ENCODE measurements at places on chromosomes 12 and 14.

DNA sequence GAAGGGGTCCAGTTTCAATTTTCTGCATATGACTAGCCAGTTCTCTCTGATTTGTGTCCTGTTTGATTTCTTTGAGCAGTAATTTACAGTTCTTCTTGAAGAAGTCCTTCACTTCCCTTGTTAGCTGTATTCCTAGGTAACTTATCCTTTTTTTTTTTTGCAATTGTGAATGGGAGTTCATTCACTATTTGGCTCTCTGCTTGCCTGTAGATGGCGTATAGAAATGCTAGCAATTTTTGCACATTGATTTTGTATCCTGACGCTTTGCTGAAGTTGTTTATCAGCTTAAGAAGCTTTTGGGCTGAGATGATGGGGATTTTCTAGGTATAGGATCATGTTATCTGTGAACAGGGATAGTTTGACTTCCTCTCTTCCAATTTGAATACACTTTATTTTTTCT, 77.6 kb upstream of the NID2 start:
- no peak for DNase-seq

- no peak for DNase-seq
These were observed 165.9 kb upstream of the OTX2 start for GRCh38 chr14:56976211-56976610.

DNA sequence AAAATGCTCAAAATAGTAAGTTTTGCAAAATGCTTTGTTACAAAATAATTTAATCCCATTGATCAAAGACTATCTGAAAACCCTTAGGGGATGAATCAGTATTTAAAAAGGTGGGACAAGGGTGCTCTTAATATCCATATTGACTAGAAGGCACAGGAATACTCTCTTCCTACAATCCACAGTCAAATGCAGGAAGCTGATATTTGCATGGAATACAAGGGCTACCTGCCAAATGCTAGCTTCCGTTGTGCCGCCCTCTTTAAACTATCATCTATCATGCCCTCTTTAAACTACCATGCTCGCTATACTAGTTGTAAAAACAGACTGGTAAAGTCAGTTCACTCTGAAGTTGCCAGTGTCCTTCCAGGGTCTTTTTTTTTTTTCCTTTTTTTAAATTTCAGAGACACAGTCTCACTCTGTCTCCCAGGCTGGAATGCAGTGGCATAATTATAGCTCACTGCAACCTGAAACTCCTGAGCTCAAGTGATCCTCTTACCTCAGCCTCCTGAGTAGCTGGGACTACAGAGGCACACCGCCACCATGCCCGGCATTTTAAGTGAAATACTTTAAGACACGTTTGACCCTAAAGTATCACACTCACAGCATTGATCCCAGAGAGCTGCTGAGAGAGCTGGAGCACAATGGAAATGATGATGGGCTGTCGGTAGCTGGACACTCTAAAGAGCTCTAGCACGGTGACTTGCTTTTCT, 6.7 kb downstream of the SLC2A3 start:
- no peak for DNase-seq

- DNase-seq: no peak
These were observed 807.8 kb downstream of the AACS start for GRCh38 chr12:125873016-125873415.

DNA sequence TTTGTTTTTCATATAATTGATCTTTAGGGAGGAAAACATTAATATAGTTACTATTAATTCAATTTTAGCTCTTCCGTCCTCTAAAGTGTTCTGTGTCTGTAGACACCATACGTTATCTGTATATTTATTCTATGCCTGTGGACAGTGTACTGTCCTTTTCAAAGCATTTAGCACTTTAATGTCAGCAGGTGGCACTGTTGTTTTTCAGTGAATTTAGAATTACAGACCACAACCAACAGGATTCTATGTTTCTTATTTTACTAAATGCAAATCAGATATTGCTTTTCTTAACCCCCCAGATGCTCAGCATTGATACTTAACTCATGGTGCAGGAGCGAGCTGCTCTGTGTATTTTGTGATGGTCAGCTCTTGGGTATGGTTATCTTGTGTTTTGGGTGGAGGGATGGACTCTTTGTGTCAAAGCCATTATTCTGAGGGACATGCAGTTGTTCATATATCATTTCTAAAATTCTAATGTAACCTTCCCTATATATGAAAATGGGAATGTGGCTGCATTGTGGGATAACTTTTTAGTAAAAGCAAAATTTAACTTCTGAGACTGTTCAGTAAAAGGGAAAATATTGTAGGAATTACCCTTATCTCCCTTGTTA, 65.2 kb downstream of the PAPOLA start:
- no peak for DNase-seq

GRCh38 chr12:130873106-130873795, 1.4 kb downstream of the RAN start:
- DNase-seq: no peak

DNA sequence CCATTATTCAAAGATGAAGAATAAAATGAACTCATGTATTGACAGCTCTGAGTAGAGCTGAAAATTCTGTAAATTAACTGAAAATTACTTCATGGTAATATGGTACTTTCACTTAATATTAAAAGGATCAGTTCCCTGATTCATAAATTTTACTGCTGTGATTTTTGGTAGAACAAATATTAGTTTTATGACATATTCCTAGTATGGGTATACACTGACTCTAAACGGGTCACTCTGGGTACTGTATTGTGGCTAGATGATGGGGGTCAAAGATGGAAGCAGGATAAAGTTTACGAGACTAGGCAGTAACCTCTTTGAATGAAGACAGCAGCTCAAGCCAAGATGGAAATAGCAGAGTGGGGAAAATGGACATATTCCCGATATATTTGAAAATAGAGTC, 135.5 kb downstream of the NUAK1 start:
- no peak for DNase-seq

DNA sequence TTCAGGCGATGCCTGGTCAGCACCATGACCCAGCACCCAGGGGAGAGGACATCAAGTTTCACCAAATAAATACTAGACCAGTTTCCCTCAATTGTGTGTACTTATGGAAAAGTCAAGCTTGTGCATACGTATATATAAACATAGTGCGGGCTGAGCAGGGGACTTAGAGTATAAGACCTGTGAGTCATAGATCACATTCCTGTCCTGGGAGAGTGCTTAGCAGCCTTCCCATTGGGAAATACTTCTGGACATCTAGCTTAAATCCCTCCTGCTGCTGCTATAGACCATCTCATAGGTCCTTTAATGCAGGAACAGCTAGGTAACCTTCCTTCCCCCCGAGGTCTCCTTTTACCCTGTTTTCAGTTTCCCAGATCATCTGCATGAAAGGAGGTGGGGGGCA, 51.9 kb downstream of the PRMT8 start:
- DNase-seq: no peak

GRCh38 chr12:12683725-12684124, 12.3 kb downstream of the GPR19 start:
- DNase-seq: no peak

DNA sequence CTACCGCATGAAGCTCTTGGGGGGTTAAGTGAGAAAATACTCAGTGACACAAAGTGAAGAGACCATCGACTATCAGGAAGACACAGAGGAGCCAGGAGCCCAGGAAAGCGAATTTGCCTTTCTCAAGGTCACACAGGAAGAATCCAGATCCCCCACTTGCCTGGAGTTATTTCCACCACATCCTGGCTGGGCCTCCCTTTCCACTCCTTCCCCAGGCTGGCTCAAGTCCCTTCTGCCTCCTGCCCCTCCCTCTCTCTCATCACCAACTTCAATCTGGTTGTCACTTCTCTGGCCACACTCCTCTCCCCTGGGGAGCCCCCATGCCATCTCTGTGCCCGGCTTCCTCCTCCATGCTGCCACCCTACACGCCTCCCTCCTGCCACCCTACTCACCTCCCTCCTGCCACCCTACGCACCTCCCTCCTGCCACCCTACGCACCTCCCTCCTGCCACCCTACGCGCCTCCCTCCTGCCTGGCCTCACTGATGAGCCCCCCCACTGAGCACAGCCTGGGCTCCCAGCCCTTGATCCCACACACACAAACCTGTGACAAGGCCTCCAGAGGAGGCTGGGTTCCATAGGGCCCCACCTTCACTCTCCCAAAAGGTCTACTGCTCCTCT, 6.3 kb downstream of the SCNN1A start:
- DNase-seq: no peak

DNA sequence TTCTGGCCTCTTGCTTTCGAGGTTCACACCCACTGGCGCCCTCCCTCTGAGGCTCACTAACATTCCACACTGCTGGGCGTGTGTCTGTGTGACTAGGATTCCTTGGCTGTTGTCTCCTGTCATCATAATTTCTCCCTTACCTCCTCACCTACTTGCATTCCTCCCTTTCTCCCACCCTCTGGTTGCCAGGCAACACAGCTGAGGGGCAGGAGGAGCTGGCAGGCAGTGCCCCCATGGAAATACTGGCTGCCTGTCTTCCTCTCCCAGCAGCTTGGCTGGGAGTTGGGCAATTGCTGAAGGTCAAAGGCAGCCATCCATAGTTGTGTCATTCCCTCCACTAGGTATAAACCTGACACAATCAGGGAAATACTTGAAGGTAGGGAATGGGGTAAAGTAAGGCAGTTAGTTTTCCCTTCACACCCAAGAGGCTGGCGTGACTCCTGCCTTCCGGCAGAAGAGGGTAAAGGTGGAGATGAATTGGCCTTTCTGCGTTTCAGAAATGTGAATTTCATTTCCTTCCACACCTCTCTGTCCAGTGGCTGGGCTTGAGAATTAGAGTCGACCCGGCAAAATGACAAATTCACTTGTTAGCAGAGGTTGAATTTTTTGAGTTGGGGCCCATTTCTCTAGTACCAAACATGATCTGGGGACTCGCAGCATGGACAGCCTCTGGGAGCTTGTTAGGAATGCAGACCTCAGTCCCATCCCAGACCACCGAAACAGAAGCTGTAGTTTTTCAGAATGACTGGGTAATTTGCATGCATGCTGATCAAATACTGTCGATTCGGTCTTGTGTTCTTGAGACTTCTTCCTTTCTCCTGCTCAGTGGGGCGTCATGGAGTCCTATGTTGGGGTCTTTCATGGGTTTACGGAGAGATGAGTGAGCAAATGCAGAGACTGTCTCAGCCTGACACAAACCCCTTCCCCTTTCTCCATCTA, 24.3 kb upstream of the EMP1 start:
- no peak for DNase-seq

DNA sequence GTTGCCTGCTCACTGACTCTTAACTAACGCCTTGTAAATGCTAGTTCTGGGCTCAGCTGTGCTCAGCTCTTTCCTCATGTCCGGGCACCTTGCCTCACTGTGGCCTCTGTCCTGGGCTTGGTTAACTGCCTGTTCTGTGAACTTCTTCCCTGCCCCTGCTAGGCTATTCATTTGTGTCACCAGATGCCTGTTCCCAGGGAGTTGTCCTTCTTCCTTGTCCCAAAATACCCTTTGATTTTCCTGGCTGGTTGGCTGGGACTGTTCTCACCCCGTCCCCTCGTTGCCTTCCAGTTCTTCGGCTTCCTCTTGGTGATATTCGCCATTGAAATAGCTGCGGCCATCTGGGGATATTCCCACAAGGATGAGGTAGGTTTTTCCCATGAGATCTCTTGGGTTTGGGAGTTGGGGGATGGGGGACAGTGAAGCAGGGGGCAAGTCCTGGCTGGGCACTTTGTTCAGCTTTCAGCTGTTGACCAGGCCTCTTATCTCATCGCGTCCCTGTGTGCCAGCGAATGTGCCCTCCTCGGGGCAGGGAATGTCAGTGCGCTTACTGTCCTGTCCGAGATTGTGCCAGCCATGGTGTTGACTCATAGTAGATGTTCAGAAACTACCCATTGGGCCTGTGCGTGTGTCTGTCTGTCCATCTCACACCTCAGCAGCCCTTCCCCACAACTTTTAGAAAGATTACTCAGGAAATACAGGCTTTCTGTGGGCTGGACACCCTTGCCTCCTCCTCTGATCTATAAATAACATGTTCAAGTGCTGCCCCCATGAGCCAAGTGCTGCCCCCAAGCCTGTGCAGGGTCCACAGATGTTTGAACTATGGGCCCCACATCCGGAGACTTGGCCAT, 33.1 kb downstream of the CD9 start:
- no peak for DNase-seq

- no peak for DNase-seq
These were observed 8.5 kb downstream of the RARG start for GRCh38 chr12:53223389-53224060.

DNA sequence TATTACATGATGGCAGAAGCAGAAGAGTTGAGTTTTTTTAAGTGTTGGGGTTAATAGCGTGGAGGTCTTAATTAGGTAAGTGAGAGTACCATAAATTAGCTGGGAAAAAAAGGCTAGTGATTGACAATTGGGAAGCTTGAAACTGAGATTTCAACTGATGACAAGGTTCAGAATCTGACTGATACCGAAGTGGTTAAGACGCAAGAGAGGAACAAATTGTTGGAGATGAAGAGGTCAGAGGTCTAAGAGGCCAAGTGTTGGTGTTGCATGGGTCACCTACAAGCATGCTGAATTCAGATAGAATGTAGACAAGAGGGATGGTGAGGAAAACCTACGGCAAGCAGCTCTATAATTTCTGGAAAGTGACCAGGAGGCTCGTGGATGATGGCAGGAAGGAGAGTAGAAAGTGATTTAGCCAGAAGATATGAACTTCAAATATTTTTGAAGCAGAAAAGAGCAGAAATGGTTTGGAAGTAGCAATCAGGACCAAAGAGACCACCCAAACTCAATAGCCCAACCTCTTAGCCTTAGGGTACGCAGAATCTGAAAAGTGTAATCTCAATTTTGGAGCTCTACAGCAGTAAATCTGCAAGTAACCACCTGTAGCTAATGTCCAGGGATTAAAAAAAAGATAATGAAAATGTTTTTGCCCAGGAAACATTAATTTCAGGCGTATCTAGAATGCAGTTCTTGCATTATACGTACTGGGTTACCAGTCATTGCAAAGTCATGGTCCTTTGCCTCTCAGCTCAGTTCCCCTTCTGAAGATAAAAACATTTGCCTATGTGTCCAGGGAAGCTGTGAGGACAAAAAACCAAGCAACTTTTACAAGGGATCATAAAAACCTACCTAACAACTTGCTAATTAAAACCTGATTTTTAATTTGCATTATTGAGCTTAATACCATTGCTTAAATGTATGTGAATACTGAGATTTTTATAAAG, 1.7 kb upstream of the TMPO start:
- no peak for DNase-seq

DNA sequence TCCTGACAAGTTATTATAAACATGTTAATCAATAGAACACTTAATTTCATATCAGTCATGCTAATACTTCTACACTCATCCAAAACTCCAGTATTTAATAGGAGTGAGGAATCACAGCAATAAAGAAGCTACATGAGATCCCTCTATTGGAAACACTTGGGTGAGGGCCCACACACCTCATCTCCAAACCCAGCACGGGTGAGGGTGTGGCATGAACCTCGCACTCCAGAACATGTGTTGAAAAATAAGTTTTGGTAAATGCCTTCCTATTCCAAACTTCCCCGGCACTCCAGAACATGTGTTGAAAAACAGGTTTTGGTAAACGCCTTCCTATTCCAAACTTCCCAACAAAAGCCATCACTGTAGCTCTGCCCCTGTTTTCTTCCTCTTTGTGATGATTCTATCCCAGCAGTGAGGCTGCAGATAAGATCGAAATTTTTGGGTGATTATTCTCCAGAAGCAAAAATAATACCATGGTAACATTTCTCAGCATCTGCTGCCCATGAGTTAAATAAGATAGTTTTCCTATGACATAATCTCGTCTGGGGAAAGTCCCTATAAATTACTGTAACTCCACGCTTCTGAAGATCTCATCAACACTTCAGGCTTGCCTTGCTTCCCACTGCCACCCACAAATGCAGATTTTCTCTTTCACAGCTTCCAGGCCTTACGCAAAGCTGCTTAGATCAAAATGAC, 24.4 kb upstream of the PTPRB start:
- no peak for DNase-seq

- no peak for DNase-seq
These were observed 222.5 kb upstream of the DIO2 start for GRCh38 chr14:80433811-80434210.
